ENCODE measurements at places on chromosomes 7 and 10.

DNA sequence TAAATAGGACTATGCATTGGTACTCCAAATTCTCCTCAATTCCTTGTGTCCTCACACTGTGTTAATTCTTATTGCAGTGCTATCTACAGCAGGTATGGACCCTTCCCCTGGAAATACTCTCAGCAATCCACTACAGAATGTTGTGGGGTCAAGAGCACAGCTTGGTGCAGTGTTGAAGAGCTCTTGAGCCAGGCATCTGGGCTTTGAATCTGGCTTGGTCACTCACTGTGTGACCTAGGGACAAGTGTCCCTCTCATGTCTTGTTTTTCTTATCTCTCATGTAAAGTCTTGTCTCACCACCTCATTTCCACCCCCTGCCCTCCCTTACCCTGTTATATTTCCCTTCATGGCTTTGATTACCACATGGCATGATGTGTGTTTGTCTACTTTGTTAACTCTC is 159.4 kb downstream of the RNLS start:
- DNase-seq, result no peak

- DNase-seq, result no peak
Measured at GRCh38 chr7:134122980-134123379, 4.2 kb upstream of the LRGUK start.

GRCh38 chr7:99249985-99250575 is 22.6 kb upstream of the MYH16 start:
- no peak for DNase-seq

- no peak for DNase-seq
Measured at GRCh38 chr10:76133597-76134255, 702.3 kb downstream of the LRMDA start.

- peak; percentile 48 for DNase-seq
Measured at GRCh38 chr7:8125680-8126444, 136.1 kb downstream of the ICA1 start.

DNA sequence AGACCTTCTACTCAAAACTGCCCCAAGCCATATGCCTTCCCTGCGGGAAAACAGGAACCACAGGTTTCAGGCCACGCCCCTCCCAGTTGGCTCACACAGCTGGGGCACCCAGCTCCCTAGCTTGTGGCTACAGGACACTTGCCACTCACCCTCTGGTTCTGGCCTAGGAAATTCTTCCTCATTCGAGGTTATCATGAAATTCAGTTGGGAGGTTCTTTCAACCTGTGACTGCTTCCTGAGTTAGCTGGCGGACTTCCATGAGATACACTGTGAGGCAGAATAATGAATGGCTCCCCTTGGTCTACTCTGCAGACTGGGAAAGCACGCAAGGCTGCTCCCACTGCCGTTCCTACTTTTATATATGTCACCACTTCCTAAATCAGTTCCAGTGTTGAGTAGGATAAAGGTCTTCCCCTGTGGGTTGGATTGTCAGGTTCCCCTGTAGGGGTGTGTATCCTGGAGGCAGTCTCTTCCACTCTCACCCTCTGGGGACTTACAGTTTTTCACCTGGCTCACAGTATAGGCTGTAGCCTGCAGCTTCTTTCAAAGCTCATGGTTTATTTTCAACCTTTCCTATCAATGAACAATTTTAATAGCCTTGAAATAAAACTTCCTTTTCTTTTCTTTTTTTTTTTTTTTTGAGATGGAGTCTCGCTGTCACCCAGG is 37.0 kb downstream of the GPR22 start:
- DNase-seq, result no peak

DNA sequence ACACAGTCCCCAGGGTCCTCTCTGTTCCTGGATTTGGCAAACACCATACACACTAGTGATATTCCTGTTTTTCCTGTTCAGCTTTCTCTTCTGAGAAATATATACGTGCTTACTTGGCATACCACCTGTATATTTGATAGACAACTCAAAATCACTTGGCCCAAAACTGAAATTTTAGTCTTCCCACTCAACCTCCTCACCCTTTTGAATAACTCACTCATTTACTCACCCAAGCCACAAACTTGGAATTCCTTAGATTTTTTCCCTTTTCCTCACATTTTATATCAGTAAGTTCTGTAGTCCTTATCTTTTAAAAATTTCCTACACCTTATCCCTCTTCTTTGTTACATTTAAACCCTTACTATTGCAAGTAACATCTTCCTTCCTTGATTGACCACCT is 143.4 kb downstream of the PPP1R3A start:
- no peak for DNase-seq

DNA sequence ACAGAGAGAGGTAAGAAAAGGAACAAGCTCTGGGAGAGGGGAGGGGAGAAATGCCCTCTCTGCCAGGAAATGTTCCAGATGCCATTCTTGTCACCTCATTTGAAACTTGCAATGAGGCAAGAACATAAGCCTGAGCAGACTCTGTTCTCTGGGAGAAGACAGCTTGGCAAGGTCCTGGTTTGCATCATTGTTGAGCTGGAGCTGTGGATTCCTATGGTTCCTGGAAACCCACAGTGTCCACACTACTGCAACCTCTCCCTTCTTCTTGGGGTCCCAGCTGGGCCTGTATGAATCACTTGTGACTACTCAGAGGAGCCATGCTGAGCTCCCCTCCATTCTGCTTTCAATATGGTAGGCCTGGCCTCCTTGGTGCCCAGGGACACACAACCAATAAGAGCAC is 60.8 kb upstream of the HECTD2 start:
- no peak for DNase-seq

- no peak for DNase-seq
Measured at GRCh38 chr7:55308186-55308929, 56.8 kb upstream of the LANCL2 start.

DNA sequence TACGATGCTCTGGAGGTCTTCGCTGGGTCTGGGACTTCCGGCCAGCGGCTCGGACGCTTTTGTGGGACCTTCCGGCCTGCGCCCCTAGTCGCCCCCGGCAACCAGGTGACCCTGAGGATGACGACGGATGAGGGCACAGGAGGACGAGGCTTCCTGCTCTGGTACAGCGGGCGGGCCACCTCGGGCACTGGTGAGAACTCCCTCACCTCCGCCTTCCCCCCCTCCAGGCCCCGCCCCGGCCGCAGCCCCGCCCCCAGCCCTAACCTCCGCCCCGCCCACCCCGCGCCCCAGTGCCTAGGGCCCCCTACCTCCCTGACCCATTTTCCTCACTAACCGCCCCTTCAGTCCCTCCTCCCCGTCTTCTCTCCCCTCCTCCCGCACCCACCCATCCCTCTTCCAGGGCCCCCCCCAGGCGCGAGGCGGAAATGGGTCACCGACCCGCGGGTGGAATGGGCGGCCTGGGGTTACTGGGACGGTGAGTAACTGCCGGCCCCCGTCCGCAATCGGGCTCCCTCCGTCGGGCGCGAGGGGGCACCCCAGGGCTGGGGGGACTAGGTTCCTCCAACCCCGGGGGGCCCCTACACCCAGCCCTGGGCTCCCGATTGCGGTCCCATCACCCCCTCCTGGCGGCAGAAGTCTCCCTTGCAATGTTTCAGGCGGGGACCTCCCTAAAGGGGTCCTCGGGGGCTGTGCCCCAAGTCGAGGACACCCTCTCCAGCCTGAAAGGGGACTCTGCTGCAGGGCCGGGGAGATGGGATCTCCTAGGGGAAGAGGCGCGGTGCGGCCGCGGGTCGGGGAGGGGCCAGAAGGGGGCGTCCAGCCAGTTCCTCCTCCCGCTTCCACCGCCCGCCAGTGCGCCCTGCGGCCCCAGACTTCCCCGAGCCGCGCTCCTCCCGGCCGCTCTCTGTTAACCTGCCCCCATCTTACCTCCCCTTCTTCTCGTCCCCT is 2.1 kb downstream of the PCOLCE start:
- peak; percentile 49 for DNase-seq

DNA sequence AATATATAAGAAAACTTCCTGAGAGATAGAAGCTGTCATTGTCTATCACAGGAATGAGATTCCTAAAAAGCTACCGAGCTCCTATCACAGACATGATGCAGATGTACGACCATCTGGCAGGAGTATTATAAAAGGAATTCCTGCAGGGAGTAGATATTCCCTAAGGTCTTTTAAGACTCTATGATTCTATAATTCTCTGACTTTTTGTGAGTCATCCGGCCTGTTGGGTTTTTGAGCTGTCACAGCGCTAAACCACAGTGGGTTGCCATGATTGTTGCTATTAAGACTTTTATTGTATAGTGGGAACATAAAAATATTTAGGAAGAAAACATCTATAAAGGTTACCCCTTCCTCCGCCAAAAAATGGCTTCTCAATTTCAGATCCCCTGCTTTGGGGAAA is 223.4 kb downstream of the BMPER start:
- DNase-seq, result no peak

- no peak for DNase-seq
Measured at GRCh38 chr7:44367475-44368043, 42.2 kb upstream of the CAMK2B start.

GRCh38 chr10:114879541-114880158 is 58.1 kb downstream of the FHIP2A start:
- no peak for DNase-seq

- DNase-seq, result no peak
Measured at GRCh38 chr10:58063861-58064480, 203.7 kb downstream of the IPMK start.

All from stimulated activated CD4-positive, alpha-beta T cell treated with anti-CD3 and anti-CD28 coated beads, TNF-alpha, amount 100 ng/mL, for 4 hours (primary cell).